ENCODE measurements at places on chromosomes 12 and 14.

GRCh38 chr12:21252070-21252469 lies 82.6 kb downstream of the SLCO1A2 start:
- DNase-seq: no peak

DNA sequence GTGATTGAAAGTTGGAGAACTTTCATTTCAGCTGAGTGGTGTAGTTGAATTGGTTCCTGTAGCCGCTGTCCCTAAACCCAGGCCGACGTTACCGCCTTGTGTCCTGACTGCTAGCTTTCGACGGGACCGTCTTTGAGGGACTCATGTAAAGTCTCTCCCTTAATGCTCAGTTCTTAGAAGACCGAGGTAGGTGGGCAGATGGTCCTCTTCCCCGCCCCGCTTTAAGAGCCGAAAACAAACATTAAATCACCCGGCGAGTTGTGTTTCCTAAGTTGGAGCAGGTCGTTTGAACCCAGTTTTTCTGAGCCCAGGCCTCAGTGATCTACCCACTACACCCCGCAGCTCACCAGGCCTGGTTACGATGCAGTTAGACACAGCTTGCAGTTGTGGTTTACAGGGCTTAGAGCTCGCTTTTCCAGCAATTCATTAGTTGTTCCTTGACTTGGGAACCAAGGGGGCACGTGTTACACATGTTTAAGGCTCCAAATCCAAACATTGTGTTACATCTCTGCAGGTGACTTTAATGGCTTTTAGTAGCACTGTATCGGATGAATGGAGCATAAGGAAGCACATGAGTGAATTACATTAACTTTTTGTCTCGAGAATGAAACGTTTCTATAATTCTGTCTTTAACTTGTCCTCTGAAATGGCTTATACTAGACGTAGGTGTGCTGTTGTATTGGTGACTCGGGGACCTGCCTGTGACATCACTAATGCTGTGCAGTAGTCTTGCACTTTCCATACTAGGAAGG lies 790 bp downstream of the NEDD1 start:
- peak; percentile 26 for DNase-seq

DNA sequence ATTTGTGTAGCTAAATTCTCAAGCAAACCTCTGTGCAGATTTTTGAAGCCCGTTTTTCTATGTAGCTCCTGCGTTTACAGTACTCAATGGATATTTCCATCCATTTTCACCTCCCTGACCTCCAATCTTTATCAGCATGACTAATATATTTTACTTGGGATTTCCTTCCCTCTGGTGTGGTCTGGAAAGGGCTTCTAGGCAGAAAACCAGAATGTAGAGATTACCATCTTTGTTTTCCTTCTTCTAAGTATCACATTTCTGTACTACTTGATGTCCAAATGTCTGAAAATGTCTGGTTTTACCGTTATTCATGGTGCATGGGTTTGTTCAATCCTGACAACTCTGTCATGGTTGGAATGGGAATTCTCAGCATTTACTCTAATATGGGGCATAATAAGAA lies 907.6 kb upstream of the FLRT2 start:
- no peak for DNase-seq

DNA sequence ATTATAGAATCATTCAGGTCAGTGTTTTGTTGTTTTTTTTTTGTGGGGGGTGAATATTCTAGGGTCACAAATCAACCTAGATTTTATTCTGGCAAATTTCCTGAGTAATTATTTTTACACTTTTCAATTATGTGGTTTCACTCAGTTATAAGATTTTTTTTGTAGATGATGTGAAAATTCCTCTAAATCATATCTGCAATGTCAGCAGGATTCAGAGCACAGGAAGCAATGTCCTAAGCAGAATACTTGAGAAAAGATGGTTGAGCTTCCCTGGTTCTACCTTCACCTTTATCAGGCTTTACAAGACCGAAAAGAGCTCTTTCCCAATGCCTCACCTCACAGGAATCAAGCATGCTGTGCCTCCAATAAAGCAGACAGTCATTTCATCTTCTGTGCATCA lies 124.3 kb downstream of the SLC41A2 start:
- no peak for DNase-seq

GRCh38 chr14:103840014-103840413 lies 7.4 kb downstream of the PPP1R13B start:
- peak; percentile 58 for DNase-seq

DNA sequence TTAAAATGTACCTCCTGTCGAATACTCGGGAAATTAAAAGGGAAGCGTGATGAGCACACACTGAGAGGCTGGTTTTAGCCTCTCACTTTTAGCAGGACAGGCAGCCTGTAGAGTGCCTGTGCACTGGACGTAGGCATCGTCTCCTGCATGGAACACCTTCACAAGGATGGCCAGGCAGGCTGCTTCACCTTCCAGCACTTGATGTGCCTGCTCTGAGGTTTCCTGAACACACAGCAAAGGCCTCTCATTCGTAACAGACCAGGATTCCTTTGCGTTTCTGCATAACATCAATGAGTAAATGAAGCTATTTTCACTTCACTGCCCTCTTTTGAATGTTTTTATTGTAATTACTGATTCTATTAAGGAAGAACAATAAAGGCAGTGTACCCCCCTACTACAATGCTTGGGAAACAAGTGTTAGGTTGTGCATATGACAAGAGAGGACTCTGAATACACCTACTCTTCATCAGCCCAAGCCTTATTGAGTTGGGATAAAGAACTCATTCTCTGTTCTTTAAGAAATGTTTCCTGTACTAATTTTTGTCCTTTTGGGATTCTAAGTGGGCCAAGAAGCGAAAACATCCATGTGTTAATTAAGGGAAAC lies 1077.6 kb upstream of the FOXG1 start:
- DNase-seq: no peak

GRCh38 chr12:56884421-56884820 lies 49.8 kb downstream of the SDR9C7 start:
- DNase-seq: peak; percentile 33

DNA sequence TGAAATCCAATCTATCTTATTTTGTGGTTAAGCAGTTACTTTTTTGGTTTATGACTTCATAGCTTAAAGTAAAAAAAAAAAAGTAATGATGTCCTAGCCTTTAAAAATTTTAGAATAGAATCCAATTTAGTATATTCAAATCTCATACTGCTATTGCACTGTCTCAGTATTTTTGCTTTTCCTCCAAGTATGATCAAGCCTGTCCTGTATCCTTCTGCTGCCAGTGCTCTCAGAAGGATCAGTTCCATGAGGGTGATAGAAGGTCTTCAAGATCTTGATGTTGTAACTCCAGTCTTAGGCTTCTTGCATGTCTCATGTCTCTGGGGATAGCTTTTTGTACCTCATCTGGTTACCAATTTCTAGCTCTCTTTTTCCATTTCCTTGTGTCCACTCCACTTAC lies 324.2 kb upstream of the FAR2 start:
- DNase-seq: no peak

GRCh38 chr12:90174198-90174510 lies 465.5 kb upstream of the ATP2B1 start:
- no peak for DNase-seq

DNA sequence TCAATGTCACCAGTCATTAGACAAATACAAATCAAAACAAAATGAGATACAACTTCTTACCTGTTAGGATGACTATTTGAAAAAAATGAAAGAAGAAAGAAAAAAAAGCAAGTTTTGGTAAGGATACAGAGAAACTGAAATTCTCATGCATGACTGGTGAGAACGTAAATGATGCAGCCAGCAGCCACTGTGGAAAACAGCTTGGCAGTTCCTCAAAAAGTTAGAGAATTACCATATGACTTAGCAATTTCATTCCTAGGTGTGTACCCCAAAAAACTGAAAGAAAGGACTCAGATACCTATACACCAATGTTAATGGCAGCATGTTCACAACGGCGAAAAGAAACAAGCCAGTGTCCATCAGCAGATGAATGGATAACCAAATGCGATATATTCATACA lies 26.6 kb downstream of the NINJ2 start:
- DNase-seq: no peak

DNA sequence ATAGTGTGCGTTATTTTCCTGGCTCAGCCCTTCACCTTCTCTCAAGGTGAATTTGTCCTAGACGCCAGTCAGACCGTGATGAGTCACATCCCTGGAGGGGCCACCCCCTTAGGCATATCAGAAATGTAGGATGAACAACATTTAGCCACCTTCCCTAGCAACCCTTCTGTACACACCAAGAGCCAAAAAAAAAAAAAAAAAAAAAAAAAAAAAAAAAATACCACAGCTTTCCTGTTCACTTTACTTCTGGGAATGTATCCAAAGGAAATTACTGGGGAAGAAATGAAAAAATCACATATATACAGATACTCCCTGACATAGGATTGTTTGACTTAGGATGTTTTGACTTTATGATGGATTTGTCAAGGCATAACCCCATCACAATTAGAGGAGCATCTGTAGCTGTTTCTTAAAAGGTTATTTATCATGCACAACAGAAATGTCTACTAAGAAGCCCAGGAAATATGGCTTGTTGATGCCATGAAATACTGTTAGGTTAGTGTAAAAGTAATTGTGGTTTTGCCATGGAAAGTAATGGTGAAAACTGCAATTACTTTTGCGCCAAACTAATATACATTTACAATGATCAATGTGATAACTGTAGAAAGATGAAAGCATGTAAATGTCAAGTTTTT lies 68.2 kb upstream of the BDKRB2 start:
- peak; percentile 76 for DNase-seq

GRCh38 chr12:28367326-28367725 lies 177.1 kb downstream of the CCDC91 start:
- peak; percentile 60 for DNase-seq

- DNase-seq: no peak
Measured at GRCh38 chr12:56243731-56244181, 13.9 kb downstream of the SLC39A5 start.

All from AG10803 (cell line).